Amygdala (tissue), 56 donors: ENCODE measurements at places on chromosomes 12 and 14.

DNA sequence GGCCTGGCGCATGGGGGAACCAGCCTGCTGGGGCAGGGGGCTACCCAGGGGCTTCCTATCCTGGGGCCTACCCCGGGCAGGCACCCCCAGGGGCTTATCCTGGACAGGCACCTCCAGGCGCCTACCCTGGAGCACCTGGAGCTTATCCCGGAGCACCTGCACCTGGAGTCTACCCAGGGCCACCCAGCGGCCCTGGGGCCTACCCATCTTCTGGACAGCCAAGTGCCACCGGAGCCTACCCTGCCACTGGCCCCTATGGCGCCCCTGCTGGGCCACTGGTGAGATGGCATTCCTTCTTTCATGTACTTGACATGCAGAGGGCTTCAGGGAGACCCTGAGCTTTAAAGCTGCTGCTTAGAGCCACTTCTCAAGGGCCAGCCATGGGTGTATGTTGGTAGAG, 9.0 kb downstream of the LGALS3 start:
- no peak for DNase-seq

DNA sequence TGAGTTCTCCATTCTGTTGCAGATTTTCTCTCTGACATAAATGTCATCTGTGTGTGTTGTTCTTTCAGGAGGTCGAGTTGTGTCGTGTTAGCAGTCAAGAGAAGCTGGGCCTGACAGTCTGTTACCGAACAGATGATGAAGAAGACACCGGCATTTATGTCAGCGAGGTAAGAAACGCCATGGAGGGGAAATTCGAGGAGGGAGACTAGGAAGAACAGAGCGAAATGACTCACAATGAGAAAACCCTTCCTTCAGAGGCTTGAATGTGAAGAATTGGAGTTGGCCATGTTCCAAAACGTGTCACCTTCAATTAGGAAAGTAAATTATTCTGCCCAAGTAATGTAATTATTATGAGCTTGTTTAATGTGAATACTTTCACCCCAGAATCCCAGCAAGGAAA, 364.5 kb downstream of the PDZRN4 start:
- DNase-seq, result no peak

DNA sequence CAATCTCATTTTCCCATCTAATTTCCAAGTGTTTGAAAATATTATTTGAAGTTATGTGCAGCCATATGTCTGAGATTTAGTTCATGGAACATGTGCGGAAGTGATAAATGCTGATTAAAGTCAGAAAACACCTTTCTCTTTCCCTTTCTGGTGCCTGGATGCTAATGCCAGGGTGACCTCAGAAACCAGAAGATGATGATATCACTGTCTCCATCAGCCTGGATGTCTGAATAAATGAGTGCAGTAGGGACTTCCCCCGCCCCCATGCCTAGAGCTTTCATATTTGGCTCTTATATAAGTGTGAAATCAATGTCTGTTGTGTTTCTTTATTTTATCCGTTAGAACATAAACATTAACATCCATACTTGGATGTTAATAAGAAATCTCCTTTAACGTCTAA, 261.9 kb upstream of the LRIG3 start:
- DNase-seq, result no peak

DNA sequence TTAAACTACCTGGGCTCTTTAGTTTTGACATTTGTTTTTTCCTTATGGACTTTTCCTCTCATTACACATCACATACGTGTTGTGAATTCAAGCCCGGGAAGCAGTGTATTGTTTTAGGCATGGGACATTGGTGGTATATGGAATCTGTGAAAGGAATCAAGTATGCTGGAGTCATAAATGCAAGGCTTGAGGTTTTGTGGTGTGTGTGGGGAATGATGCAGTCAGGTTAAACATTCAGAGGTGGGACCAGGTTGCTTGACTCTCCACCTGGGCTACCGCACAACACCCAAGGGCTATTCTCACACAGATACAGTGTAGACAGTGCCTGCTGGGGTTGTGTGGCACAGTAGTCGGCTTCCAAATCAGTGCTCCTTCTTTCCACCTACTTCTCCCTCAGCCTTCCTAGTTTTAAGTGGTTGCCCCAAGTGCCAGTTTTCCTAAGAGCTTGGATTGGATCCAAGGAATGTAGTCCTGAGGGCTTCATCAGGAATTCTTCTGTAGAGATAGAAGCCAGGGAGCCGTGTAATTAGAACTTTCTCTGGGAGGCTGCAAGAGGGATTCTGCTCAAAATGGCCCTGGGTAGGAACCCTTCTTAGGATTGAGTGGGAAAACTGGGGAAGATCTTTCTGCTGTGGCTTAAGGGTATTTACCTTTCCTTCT, 243.7 kb downstream of the C12orf75 start:
- DNase-seq, result no peak

DNA sequence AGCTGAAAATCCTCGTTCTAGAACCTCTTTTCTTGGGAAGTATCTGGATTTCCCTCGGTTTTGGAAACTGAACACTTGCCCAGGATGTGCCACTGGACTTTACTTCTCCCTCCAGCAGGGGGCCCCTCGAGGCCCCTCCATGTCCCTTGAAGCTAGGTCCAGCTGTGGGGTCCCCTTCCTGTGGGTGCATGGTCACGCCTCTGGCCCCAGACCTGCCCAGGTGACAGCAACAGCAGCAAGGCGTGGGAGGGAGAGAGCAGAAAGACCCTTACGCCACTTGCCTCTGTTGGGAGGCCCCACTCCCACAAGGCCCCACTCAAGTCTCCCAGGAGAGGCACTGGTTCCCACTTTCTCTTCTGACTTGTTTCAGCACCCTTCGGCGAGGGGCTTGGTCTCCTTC, 3.1 kb downstream of the SLC25A29 start:
- no peak for DNase-seq

GRCh38 chr14:57326253-57326652, 57.5 kb downstream of the AP5M1 start:
- no peak for DNase-seq

- no peak for DNase-seq
Measured at GRCh38 chr14:36683083-36683724, 21.5 kb downstream of the PAX9 start.

DNA sequence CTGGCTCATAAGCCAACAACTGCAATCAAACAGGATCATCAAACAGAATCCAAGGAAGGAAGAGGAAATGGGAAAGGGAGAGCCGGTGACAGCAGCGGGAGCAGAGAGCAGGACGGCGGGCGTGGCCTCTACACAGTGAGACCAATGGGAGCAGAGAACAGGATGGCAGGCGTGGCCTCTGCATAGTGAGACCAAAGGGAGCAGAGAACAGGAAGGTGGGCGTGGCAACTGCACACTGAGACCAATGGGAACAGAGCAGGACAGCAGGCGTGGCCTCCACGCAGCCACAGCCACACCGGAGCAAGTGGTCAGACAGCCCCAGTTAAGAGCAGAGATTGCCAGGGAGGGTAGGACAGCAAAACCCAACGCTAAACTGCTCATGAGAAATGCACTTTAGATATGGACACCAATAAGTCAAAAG, 16.4 kb downstream of the LRCOL1 start:
- peak; percentile 65 for DNase-seq

- DNase-seq, result no peak
Measured at GRCh38 chr14:72744416-72745120, 149.3 kb downstream of the DPF3 start.

GRCh38 chr14:96798956-96799355, 1.8 kb downstream of the VRK1 start:
- no peak for DNase-seq

GRCh38 chr12:75888874-75889613, 142.5 kb downstream of the PHLDA1 start:
- peak; percentile 10 for DNase-seq

GRCh38 chr12:52360106-52360662, 7.1 kb downstream of the KRT85 start:
- DNase-seq, result no peak

GRCh38 chr12:18799561-18799960, 61.6 kb downstream of the CAPZA3 start:
- no peak for DNase-seq

DNA sequence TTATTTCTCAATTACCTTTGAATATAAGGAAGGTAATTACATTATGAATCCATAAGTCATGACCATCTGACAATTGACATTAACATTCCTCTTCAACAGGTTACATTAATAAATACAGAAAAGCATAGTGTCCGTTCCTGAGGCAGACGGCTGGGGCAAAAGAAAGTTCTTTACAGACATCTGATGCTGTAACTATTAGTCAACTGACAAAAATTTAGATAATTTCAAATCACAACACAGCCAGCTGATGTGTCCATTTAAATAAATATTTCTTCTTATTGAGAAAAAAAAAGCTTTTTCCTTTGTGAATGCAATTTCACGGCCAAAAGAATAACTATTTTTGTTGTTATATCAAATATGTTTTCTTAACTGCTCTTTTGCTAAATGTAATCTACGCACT, 9.2 kb upstream of the PYROXD1 start:
- DNase-seq, result no peak

GRCh38 chr12:49345051-49345824, 1.4 kb upstream of the DNAJC22 start:
- DNase-seq, result peak; percentile 47

DNA sequence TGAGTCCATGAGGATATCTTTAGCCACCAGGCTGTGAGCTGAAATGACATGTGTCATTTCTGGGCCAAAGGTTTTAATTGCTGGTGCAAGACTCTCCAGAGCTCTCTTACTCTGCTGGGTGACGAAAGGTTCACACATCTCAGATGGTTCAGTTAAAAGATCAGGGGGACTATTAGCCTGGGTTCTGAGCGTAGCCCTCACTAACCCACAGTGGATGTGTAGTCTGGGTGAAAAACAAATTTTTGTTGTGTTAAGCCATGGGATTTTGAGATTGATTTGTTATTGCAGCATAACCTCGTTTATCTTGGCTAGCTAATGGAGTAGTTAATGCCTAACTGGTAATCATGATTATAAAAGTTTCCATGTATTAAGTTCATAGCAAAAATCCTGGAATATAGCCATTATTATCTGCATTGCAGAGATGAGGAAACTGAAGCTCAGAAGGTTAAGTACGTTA, 251.5 kb downstream of the RMST start:
- no peak for DNase-seq

- DNase-seq, result no peak
Measured at GRCh38 chr14:75661499-75661814, 411 bp downstream of the TTLL5 start.

- DNase-seq, result no peak
Measured at GRCh38 chr12:45596366-45596765, 133.1 kb upstream of the ARID2 start.

DNA sequence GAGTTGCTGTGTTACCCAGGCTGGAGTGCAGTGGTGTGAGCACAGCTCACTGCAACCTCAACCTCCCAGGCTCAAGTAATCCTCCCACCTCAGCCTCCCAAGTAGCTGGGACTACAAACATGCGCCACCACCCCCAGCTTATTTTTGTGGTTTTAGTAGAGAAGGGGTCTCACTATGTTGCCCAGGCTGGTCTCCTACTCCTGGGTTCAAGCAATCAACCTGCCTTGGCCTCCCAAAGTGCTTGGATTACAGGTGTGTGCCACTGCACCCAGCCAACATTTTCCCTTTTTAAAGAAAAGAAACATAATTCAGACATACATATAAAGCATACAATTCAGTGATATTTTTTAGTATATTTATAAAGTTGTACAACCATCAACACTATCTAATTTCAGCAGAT, 44.4 kb downstream of the RESF1 start:
- DNase-seq, result no peak

DNA sequence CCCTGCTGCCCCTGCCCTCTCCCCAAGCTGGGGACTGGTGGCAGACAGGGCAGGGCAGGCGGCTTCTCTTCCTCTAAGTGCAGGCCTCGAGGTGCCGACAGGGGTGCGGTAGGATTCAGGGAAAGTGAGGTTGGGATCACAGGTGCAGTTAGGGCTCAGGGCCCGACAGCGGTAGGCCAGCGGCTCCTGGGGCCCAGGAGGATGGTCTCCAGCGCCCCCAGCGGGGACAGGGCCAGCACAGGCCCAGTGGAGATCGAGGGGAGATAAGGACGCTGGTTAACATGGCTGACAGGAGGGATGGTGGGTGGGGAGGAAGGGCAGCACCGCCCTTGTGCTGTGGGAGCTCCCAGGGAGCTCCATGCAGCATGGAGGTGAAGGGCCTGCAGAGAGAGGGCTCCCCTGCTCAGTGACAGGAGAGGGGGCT, 935 bp upstream of the CRIP1 start:
- DNase-seq, result no peak

GRCh38 chr12:27179400-27180214, 64.5 kb upstream of the STK38L start:
- no peak for DNase-seq

DNA sequence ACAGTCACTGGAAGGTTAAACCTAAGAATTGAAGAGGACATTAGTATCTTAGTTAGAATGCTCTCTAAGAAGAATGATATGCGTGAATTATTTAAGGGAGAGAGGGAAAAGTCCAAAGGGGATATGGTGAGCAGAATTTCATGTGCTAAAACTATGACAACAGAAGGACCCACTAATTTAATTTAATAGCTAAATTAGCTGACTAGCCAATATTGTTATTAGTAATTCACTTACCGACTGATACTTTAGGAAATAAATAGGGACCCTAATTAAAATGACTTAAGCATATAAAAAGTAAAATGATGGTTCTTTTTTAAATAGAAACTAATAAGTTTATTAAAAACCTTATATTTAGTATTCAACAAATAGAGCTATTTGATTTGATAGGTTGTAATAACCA, 179.6 kb downstream of the RASSF9 start:
- DNase-seq, result no peak

- no peak for DNase-seq
Measured at GRCh38 chr12:69298947-69299346, 49.2 kb upstream of the LYZ start.

DNA sequence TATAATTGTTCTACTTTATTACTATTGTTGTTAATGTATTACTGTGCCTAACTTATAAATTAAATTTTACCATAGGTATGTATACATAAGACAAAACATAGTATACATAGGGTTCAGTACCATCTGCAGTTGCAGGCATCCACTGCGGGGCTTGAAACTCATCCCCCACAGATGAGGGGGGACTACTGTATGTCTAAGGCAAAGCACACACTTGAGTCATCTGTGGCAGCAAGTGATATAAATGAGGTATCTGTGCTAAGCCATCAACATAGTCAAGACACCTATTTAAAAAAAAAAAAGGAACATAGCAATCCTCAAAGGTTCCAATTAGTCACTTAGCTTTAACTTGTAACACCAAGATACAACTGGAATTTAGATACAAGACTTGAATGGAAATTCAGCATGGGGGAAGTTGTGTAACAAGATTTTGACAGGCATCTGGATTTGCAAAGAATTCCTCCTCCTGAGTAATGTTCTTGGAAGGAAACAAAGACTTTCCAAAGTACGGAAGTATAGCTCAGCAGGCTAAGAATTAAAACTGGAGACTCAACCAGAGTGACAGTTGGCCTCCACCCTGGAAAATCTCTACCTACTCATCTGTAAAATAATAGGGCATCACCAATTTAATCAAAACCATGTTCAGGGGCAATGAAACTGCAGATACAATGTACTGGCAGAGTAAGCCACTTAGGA, 14.9 kb downstream of the DCAF5 start:
- DNase-seq, result no peak

- DNase-seq, result no peak
Measured at GRCh38 chr14:70893858-70894291, 13.4 kb upstream of the PCNX1 start.

- no peak for DNase-seq
Measured at GRCh38 chr12:171743-172676, 41.9 kb downstream of the SLC6A12 start.

- DNase-seq, result no peak
Measured at GRCh38 chr14:64841772-64842750, 37.6 kb downstream of the SPTB start.

- no peak for DNase-seq
Measured at GRCh38 chr14:20818861-20819260, 16.2 kb upstream of the RNASE1 start.

GRCh38 chr14:97594306-97594705, 797.1 kb downstream of the VRK1 start:
- no peak for DNase-seq
